ENCODE measurements at places on chromosomes 3 and 15.
A peak's percentile ranks its signal among the peaks of the same experiment; 100 is the strongest.

DNA sequence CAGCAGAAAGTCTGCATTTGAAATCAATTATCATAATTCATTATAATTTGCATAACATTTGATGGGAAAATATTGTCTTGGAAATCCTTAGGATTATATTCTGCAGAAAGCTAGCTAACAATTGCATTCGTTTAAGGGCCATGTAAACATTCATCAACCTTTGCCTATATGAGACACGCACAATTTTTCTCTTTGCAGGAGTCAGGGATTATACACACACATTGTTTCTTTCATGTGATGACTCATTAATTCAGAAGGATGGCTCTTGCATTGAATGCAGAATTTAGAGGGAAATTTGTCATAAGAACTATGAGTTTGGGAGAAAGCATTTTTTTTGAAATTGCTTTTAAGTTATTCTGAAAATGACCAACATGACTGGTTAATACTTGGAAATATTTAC lies 844.7 kb downstream of the DIPK2A start:
- DNase-seq: no peak

DNA sequence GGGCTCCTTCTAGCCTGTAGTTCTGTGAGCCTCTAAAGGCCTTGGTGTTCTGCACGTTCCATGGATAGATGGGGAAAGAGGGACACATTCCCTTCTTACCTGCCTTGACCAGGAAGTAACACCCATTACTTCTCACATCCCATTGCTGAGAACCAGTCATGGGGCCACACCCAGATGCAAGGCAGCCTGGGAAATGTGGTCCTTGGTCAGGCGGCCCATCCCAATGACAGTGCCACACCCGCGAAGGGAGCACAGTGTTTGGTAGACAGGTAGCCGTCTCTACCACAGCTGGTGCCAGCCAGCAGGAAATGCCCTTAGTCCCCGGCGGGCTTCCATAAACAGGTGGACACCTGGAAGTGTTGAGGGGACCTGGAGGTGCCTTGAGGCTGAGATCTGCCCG lies 23.2 kb upstream of the LCTL start:
- DNase-seq: no peak

- no peak for DNase-seq
Observed at GRCh38 chr3:57821765-57822164, 65.7 kb downstream of the SLMAP start.

DNA sequence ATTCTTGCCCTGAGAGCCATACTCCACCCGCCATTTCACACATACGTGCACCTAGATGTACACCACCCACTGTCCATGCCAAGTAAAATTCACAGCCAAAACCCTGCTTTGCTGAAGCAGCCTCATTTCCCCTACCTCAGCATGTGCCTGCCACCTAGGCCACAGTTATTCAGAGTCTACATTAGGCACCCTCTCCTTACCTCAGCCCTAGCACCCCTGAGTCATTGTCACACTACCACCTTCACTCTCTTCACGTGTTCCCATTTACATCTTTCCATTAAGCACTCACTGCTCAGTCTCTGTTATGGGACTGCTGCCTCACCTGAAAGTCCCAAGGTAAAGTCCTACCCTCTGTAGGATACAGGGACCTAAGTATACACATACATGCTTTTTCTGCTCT lies 70.0 kb downstream of the SETD5 start:
- DNase-seq: no peak

- DNase-seq: no peak
Observed at GRCh38 chr3:130968221-130968620, 58.4 kb downstream of the ASTE1 start.

GRCh38 chr3:53199834-53200233 lies 38.8 kb downstream of the PRKCD start:
- DNase-seq: peak; percentile 34

DNA sequence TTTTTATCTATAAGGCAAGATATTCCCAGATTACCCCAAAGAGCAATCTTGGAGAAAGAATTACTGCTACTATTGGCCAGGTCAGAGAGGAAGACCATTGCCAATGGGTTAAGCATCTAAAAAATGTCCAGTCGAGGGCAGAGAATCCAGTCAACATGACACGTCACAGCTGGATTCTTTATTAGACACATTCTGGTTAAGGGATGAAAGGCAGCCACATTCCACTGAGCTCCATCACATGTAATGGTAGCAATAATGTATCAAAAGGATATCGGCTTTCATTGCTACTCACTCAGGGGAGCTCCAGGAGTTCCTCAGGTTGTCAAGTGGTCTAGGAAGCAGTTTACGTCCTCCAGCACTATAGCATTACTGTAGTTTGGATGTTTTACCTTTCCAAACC lies 421.1 kb downstream of the PLOD2 start:
- DNase-seq: no peak
